ENCODE measurements at places on chromosomes 5 and 9.

DNA sequence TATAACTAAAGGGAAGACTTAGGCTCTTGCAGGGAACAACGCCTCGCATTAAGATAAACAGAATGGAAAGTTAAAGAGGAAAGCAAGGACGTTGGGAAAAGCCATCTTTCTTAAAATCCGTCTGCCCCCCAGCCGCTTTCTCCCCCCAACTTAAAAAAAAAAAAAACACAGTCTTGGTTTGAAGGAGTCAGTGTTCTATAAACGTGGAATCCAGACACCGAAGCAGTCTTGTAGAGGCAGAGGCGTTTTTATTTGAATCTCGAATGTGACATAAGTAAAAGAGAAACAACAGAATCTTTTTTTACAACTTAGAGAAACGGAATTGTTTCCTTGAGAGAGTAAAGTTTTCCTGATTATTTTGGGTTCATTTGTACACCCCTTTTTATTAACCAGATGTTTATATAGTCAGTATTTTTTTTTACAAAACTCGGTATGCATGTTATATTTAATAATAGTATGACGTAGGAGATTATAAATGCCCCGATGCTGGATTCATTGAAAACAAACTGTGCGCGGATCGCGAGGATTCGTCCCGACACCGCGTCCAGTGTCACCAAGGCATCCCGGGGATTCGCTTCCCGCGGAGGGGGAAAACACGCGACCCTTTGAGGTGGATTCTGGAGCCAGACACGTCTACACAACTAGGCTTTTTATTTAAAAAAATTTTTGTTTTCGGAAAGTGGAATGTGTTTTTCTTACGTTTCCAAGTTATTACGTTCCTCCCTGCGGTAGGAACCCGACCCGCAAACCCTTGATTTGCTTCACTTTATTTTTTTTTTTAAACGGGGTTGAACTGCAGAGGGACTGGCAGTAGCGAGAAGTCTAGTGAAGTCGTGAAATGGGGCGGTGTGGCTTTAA lies 6.7 kb downstream of the PTCH1 start:
- DNase-seq = no peak

DNA sequence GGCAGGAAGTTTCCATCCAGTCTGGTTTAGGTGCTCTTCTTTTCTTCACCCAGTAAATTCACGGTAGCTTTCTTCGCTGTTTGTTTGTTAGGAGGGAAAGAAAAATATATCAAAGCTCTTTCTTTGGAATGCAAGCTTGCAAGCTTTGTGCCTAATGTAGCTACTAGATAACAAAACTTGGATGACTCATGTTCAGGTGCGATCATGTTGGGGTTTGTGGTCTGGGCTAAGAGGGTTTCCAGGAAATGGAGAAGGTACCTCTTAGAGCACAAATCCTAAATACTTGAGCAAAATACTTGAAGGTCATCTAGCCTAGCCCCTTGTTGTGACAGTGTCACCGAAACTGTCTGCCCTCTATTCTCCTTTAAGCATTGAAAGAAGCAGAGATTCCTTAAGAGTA lies 17.7 kb downstream of the SRP19 start:
- no peak for DNase-seq

DNA sequence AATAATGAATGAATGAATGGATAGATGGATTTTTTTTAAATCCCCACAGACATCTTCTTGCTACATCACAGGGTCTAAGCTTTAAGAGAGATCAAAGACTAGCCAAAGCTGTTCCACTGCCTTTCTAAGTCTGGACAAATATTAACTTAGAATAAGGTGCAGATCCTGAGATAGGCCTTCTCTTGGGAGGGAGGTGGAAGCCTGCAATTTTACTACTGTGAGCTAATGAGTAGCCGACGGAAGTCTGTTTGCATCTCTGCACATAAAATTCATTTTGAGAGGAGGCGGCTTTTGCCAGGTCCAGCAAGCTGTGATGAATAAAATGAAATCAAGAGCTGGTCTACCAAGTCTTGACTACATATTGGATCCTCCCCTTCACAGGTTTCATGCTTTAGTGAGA lies 484.9 kb downstream of the TMEM38B start:
- DNase-seq = no peak

DNA sequence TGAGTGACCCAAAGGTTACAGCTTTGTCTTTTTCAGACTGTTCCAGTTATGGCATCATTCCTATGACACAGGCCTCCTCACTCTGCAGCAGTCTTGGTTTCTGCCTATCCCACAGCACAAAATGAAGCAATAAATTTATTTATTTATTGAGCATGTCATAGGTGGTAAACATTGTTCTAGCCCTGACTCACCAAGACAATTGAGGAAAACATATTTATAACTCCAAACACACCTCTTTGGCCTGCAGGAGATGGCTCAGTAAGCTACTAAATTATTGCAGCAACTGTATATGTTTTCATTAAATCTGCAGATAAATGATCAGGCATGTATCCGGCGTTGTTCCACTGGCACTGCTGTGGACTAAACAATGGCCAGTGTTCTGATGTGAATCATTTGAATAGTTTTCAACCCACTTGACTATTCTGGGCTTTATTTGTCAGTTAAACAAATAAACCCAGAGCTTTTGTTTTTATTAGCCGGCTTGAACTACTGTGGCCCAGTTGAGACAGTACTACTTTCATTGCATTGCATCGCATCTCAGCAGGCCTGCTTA lies 83.2 kb downstream of the FOXD1 start:
- DNase-seq = no peak

DNA sequence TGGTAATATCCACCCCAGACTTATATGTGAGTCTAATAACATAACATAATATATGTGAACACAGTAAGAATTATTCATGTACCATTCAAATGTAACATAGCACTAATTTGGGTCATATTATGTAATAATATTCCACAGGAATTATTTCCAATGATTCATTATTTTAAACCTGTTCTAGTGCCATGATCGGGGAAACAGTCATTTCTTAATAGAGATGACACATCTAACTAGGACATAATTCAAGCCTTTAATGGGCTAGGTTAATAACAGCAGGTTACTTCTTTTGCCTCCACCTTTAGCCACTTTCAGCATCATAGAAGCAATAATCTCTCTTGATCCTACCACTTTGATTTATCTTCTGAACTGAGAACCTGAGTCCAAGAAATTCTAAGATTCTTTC lies 12.3 kb downstream of the SPINK9 start:
- DNase-seq = no peak

DNA sequence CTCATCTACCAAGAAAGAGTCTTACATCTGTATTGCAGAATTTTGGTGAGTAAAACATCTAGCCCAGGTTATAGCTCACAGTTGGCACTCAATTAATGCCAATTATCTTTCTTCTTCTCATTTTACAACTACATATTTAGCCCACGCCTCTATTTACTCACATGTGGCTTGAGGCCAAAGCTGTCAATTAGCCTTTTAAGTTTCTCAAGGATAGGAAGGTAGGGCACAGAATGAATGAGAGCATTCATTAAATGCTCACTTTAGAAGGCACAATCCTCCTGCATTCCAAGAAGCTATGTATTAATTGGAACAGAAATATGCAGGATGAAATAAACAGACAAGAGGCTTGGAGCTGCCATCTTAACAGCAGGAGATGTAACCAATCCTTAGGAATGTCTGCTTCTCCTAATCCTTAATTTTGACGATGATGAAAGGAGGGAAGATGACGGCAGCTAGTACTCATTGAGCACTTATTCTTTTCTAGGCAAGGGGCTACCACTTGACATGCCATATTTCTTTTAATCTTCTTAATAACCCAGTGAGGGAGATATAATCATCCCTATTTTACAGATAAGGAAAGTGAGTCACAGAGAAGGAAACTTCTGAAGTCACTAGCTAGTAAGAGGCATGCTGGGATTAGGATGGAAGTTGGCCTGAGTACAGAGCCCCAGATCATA lies 30.8 kb upstream of the PANK3 start:
- no peak for DNase-seq

GRCh38 chr9:4792572-4793458 lies at the start of gene RCL1:
TSS of gene RCL1 (plus strand) at chr9:4792944. CDS start at chr9:4793092, 148 bp downstream.
- peak; percentile 83 for DNase-seq

GRCh38 chr9:106958955-106959657 lies 96.1 kb downstream of the ZNF462 start:
- DNase-seq = no peak

DNA sequence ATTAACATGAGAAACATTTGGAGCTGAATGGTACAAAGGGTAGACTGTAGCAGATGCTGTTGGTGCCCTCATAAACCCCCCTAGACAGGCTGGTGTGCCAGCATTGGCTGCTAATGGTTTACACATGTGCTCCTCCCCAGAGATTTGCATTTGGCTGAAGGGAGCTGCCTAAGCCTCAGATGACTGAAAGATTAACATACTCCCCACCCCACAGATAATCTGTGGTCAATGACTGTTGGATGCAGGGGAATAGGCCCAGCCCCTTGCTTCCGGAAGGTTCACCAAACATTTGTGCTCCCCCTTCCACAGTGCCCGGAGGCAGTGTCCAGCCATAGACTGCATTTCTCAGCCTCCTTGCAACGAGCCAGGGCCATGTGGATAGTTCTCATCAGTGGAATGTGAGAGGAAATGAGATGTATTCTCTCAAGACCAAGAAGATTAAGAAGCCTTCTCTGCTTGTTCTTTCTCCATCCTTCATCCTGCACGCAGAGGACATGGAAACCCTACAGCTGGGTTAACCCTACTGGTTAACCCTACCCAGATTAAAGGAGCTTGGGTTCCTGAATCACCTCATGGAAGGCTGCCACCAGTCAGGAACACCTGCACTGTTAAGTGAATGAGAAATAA lies 79.6 kb downstream of the PHAX start:
- DNase-seq = no peak
